ENCODE measurements at places on chromosomes 2 and 18.

DNA sequence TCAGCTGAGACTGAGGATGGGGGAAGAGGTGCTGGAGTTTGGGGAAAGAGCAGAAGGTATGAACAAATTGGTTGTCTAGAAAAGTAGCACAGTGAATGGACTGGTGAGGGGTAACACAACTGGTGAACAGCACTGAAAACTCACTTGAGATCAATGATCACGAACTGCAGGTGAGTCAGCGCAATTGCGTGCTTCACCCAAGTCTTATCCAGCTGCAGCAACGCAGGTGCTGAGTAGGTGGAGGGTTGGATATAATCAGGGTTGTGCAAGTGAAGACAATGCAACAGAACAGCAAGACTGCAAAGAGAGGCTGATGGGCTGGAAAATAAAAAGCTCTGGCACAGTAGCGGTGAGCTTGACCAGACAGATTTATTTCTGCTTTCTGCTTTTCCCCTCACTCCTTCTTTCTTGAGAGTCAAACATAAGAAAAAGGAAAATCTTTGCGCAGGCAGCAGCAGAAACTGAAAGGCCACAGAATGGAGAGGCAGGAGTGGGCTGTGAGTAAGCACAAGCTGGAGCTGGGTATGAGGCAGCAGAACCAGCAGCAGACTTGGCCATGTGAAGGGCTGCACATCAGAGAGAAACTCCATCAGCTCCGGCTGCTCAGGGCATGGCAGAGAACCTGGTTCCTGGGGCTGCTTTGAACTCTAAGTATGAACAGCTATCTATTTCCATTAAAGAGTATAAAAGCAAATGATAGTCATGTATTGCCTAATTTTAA is 99.4 kb upstream of the ARL5A start:
- no peak for DNase-seq

GRCh38 chr2:151999053-151999452 is 99.8 kb downstream of the CACNB4 start:
- DNase-seq: peak; percentile 57

DNA sequence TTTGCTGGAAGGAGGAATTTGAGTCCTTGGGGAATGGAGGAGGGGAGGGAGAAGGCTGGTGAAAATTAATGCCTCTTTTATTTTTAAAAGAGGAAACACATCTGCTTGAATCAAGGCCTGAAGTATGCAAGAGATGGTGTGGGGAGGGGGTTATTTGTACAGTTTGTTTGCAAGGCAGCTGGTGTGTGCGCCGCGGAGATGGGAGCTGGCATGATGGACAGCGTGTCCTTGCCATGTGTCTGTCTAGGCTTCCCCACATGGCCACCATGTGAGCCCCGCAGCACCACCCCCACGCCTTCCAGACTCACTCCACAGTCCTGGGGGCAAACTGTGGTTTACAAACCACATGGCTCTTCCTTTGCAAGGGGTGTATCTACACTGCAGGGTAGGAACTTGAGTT is 154.8 kb upstream of the APCDD1 start:
- DNase-seq: no peak

DNA sequence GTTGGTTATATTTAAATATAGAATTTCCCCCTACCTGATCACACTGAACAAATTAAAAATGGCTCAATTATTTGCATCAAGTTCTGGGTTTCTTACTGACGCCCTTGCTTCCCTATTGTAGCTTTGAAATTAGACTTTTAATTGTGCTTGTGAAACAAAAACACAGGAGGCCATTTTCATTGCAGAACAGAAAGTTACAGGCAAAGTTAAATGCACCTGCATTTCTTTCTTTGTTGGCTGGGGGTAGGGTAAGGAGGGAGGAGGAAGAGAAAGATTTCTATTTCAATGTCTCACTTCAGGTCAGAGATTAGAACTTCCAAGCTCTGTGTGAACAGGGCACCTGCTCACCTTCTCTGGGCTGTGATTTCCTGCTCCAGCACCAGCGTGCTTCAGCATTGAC is 199.6 kb downstream of the BCL11A start:
- DNase-seq: no peak

GRCh38 chr2:239326831-239327535 is 73.8 kb downstream of the HDAC4 start:
- peak; percentile 79 for DNase-seq

GRCh38 chr2:20027260-20027677 is 14.8 kb upstream of the MATN3 start:
- no peak for DNase-seq

DNA sequence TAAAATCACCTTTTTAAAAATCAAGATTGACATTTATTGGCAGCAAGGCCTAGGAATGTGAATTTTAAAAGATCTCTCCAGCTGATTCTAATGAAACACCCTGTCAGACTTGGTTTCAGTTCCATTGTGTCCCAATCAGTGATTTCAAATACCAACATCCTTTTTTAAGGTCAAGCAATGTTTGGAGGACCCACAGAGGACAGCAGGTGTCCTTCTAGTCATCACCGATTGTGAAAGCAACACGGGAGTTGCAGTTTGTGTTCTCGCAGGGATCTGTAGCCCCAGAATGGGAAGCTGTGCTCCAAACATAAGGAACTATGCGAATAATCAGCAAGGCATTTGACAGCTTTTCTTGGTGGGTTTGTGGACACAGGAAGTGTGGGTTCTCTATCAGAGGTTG is 4.5 kb upstream of the KIDINS220 start:
- DNase-seq: no peak

DNA sequence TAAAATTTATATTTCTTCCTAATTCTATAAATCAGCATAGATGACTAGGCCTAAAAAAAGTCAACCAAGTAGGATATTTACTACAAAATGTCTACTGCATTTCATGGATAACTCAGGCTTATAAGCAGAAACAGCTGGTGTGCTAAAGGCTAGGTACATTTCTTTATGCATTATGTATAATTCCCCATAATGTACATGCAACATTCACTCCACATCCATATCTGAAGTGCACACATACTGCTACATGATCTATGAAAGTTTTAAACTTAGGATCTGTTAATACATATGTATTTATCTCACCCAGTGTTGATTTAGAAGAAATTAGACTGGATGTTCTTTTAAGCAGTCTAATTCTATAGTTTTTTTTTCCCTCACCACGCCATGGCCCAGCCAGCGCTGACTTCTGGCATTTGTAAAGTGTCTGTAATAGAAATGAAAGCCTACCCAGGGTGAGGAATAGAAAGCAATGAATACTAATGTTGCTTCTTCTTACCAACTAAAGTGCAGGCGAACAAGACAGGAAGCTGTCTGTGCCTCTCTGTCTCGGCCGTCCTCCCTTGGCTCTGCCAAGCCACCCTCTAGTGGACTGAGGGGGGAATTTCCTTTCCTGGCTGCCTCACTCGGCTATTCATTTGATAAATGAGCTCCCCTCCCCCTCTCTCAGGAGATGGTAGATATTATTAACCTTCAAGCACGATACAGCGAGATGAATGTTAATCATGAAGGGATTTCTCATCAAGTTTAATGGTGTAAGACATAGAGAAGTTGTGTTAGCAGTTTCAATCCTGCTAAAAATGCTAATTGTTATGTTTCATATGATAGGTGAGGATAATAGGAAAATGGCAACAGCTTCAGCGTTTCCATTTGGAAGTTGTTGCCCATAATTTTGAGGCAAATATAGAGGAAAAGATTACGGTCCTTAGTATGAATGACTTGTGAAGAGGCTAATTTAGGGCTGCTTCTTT is 384.5 kb downstream of the MTX2 start:
- peak; percentile 91 for DNase-seq

DNA sequence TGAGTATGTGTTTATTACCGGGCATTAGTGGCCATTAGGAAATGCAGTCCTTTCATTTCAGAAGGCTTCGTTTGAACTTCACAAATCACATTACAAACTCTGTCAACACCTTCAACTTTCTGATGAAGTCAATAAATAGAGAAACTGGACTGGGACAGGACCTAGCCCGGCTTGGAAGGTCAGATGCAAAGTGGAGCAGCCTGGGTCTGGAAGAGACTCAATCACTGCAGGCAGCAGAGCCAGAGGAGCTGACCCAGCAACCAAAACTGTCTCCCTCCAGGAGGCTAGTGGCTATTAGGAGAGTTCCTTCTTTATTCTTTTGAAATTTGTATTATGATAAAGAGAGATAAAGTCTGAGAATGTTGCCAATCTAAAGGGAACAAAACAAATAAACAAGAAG is 167.2 kb upstream of the SPOPL start:
- DNase-seq: no peak

- no peak for DNase-seq
These were observed 168.7 kb upstream of the SIX3 start for GRCh38 chr2:44772669-44773378.

GRCh38 chr2:196640031-196640548 is 575 bp downstream of the CCDC150 start:
- no peak for DNase-seq

DNA sequence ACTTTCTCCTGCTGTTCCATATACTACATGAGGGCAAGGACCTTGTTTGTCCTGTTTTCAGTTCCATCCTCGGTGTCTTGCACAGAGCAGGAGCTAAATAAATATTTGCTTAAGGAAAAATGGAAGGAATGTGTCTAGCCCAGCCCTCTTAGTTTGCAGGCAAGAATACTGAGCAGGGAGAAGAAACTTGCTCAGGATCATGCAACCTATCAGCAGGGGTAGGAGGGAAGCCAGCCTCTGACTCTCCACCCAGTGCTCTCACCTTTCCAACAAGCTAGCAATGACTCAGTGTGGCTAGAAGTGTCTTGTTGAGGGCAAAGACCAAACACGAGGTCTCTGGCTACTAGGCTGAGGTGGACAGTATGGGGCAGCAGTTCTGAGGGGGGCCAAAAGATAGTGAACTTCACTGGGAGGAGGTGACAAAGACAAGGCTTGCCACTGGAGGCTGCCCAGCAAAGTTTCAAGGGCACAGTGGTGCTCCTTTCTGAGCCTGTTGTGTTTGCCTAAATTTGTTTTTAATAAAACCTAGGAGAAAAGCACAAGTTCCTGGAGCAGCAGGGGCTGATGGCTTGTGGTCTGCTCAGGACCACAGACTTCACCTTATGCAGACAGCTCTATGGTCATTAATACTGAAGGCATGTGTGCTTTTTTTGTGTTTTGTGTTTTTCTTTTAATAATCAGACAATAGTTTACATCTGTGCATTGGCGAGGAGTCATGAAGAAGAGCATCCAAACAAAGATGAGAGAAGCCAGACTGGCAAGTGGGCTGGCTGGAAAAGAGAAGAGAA is 49.1 kb upstream of the CTAGE1 start:
- peak; percentile 9 for DNase-seq

DNA sequence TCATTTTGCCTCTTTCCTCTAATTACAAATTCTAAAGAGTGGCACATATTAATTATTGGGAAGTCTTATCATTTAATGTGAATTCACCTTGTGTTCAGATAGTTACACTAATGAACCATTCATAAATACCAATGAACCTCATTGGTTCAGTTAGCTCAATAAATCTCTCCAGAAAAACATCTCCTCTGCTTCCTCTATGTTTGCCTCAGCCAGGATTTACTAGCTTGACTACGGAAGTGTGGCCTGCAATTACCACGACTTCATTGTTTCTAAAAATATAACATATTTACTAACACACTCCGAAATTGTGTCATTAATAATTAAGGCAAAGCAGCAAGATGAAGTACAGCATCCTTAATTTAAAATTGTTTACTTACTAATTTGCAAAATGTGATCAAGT is 103.3 kb downstream of the PLA2R1 start:
- DNase-seq: no peak

GRCh38 chr18:77069931-77070330 is 62.7 kb downstream of the MBP start:
- no peak for DNase-seq

GRCh38 chr2:152126664-152127063 is 27.8 kb upstream of the CACNB4 start:
- peak; percentile 68 for DNase-seq

- no peak for DNase-seq
These were observed 181.8 kb upstream of the GCFC2 start for GRCh38 chr2:75892490-75892889.

GRCh38 chr18:23712445-23712844 is 23.2 kb downstream of the LAMA3 start:
- no peak for DNase-seq

DNA sequence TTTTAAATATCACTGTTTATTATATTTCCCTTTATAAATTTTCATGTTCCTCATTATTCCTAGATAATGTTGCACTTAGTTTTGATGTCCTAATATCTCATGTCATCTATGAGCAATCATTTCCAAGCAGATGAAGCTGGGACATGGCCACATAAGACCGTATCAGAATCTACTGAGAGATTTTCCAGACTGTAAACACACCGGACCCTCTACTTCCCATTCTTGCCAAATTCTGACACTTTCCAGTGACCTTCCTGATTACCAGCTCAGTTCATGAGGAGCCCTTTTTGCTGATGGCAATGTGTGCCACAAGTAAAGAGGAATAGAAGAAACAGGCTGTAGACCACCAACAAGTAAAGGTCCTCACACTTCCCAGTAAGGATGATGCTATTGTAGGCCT is 20.3 kb upstream of the PDE1A start:
- no peak for DNase-seq

GRCh38 chr2:201918616-201919307 is 112.4 kb downstream of the CDK15 start:
- DNase-seq: no peak

DNA sequence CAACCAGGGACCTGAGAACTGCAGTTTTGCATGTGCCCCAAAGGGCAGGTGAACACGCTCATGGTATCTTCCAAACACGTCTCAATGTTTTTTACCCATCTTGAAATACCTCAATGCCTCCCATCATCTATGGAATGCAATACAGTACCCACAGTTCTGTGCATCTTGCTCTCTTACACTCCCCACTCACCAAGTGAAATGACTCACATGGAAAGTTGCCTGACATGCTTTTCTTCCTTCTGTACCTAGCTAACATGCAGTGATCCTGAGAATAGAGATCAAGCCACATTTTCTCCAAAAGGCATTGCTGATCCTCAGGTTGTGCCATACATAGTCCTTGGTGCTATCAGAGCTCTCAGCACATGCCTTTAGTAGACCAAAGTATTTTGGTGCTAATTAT is 373.9 kb downstream of the GPD2 start:
- DNase-seq: no peak

DNA sequence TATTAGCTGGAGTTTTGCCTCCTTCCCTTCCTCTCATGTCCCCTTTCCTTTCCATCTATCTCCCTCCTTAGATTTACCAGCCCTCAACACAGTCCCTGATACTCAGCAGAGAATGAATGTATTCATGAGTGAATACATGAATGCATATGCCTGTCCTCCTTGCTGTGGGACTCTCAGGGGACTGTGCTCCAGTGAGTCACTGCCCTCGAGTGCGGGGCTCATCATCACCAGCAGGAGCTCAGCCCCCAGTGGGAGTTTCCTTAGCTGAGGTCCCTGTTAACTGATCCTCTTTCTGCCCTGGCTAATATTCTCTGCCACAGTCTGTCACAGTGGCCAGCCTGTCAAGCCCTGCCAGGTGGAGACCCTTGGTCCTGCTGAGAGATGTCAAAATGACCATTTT is 104.9 kb upstream of the LHCGR start:
- no peak for DNase-seq

- no peak for DNase-seq
These were observed 780.6 kb upstream of the SALL3 start for GRCh38 chr18:78199002-78199401.

- DNase-seq: no peak
These were observed 106.7 kb downstream of the SS18 start for GRCh38 chr18:25983730-25984129.

All from ACHN (cell line).